ENCODE measurements at places on chromosomes 1 and 21.

DNA sequence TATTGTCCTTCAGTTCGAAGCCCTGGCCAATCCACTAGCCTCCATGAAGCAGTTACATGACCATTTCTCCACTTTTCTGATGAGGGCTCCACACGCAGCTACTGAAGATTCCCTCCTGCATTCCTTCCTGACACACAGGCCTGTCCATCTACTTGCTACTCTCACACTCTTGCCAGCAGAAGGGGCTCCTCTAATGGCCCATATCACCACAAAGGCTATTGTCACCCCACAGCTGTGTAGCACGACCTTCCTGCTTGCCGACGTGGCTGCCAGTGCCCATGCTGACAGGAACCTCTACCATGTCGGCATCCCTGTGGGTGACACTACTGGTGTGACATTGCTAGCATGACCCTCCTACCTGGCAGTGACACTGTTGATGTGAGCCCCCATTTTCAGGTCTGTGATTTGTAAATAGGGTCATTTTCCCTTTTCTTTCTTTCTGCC, 1528.6 kb upstream of the TPTE start:
- no peak for DNase-seq

DNA sequence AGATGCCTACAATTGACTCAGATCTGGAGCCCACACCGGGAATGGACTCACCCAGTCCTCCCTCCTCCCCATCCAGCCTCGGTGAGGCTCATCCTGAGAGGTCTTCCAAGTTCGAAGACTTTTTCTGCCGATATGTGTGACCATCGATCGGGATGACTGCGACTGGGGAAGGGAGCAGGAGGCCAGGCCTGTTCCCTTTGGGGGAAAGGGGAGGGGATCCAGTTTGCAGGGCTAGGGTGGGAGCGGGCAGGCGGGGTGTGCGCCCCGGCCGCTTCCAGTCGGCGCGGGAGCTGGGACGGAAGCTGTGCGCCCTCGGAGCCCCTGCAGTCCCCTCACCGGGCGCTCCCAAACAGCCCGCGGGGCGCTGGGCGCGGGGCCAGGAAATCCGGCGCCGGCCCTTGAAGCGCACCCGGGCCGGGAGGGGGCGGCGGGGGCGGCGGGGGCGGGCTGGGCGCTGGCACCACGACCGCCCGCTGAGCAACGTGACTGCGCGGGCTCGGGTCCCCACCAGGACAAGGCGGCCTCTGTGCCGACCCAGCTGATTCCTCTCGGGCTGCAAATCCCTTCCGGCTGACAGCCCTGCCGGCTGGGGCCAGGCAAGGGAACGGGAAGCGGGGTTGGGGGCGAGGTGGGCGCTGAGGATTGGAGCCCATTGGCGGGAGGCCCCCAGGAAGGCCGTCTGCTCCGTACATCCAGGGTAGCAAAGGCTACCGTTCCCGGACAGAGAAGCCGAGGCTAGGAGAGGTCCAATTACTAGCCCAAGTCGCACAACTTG, 103.9 kb downstream of the EBNA1BP2 start:
- no peak for DNase-seq

DNA sequence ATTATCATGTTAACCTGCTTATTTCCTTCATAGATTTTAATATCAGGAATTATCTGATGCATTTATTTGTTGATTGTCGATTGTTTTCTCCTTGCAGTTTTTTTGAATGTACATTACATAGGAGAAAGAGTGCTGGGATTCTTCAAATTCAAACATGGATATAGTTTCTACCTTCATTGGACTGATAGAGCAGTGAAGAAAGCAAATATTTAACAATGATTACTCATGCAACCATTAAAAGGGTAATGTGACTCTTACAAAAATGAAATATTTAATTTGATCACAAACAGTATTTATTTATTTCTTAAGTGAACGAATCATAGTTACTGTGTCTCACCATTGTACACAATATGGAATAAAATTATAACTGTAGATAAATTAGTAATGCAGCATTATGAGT, 350.9 kb downstream of the BRINP3 start:
- no peak for DNase-seq

- no peak for DNase-seq
These were observed 9.4 kb downstream of the KCNE1 start for GRCh38 chr21:34502480-34503106.

- no peak for DNase-seq
These were observed 43.4 kb upstream of the SLC19A2 start for GRCh38 chr1:169529068-169529642.

- DNase-seq, result no peak
These were observed 35.3 kb downstream of the BEND5 start for GRCh38 chr1:48741380-48741779.

DNA sequence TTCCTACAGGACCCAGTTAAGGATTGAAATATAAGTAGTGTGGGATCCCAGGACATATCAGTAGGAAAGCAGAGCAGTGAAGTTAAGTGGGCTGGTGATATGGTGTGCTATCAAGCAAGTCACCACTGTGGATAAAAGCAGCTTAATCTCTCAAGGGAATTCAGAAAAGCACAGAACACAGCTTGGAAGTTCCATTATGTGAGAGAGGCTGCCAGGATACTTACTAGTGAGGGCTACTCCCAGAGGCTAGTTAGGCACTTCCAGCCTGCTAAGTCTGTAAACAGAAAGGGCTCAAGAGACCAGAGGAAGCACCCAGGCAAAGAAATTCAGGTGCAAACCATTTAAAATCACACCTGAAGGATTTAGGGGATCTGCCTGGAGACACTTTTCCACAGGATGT, 18.8 kb upstream of the GRIK1 start:
- DNase-seq, result no peak

GRCh38 chr21:39597595-39597994, 15.1 kb upstream of the B3GALT5 start:
- no peak for DNase-seq

- no peak for DNase-seq
These were observed 27.3 kb downstream of the MAN1C1 start for GRCh38 chr1:25643929-25644328.

GRCh38 chr1:76281306-76281705, 206.8 kb downstream of the ST6GALNAC3 start:
- DNase-seq, result no peak

GRCh38 chr21:37710546-37711285, 205.5 kb downstream of the KCNJ6 start:
- no peak for DNase-seq

DNA sequence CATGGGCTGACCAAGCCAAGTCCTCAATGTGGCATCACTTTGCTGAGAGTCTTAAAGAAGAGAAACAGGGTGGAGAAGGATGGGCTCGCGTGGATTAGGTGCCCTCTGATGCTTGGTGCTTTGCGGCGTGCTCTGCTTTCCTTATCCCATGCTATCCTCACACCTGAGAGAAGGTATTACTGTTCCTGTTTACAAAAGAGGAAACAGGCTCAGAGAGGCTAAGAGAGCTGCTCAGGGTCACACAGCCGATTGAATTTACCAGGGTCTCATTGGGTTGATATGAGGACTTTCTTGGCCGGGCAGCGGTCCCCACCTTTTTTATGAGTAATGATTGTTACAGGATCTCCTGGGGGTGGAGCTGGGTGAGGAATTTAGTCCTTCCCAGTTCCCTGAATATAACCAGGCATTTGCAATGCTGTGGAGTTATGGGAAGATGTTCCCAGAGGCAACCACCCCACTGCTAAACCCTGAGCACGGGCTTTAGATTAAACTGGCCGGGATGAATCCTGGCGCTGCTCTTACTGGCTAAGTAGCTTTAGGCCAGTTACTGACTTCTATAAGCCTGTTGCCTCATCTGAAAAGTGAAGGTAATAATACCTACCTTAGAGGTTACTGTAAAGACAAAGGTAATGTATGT, 4.5 kb downstream of the ASCL5 start:
- no peak for DNase-seq

DNA sequence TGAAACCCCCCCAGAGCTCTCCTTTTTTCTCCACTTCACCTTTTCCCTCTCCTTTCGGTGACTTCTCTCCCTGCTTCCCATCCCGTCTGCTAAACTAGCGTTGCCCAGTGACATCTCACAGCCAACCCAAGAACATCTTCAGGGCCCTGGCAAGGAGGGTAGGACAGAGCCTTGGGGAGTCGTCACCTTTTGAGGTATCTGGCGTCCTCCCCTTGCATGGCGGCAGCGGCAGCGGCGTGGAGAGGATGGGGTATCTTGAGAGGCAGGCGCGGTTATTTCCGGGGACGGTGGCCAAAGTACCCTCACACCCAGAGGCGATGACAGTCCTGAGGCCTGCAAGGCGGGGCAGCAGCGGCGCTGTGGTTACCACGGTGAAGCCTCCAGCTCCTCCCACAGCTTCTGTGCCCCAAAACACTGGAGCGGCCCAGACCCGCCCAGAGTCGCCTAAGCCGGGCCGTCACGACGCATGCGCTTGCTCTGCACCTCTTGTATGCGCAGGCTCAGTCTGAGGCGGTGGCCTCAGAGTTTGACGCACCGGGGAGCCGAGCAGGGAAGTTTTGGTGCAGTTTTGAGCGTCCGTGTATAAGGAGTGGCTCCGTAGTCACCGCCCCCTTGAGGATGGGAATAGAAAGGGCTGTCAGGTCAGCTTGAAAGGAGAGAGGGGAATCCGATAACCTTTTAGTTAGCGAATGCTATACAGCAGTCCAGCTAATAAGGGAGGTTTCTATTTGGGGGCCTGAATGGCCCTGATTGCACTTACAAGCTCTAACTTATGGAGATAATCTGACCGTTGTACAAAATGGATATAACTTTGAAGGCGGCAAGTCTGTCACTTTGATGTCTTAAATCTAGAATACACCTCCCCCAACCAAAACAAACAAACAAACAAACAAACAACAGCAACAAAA, at the start of gene KIFAP3:
TSS of gene KIFAP3 (minus strand) at position 446 of the 908 bp plus-strand sequence. CDS start at position 218, 228 bp downstream.
- peak; percentile 88 for DNase-seq

DNA sequence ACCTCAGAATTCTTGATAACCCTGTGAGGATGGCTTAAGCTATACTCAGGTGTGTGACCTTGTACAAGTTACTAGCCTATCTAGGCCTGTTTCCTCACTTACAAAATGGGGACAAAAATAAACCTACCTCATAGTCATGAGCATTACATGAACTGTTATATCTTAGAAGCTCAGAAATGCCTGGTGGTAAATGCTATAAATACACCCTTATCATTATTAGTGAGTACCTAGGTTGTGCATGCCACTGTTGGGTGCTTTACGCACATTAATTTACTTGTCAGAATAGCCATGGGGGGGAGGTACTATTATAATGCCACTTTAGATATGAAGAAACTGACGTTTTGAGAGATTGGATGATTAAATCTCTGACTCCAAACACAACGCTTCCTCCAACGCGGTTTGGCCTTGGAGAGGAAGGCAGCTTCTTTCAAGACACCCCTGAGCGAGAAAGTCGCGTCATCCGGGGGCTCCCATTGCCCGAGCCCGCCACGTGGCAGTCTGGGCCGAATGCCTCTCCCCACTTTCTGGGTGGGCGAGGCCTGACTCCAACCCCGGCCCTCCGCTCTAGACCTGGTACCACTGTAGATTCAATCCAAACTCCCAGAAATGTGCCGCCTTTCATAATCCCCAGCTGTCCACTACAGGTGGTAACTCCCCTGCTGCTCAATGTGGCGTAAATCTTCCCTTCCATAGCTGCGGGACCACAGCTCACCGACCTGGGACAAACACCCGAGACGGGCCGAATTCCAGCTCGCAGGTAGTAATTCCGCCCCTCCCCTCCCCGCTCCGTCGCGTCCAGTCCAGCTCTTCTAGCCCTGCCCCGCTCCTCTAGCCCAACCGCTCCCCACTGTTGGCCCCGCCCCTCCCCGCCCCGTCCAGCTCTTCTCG, 771 bp upstream of the RAD54L start:
- peak; percentile 55 for DNase-seq

DNA sequence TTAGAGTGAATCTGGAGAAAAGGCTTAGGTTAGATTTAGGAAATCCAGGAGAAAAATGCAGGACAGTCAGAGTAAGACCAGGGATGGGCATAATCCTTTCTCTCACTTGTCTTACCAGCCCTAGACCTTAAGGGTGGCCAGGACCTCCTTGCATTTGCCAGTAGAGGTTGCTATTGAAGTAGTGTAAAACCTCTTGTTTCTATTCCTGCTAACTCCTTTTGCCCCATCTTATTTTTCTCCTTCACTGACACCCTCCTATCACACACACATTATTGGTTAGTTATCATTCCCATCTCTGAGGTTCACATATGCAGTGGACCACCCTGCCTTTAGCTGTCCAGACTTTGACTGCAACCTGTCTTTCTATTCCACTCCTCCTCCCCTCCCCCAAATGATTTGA, 75.0 kb upstream of the MACF1 start:
- no peak for DNase-seq

- no peak for DNase-seq
These were observed 25.9 kb upstream of the IL19 start for GRCh38 chr1:206744683-206745082.

DNA sequence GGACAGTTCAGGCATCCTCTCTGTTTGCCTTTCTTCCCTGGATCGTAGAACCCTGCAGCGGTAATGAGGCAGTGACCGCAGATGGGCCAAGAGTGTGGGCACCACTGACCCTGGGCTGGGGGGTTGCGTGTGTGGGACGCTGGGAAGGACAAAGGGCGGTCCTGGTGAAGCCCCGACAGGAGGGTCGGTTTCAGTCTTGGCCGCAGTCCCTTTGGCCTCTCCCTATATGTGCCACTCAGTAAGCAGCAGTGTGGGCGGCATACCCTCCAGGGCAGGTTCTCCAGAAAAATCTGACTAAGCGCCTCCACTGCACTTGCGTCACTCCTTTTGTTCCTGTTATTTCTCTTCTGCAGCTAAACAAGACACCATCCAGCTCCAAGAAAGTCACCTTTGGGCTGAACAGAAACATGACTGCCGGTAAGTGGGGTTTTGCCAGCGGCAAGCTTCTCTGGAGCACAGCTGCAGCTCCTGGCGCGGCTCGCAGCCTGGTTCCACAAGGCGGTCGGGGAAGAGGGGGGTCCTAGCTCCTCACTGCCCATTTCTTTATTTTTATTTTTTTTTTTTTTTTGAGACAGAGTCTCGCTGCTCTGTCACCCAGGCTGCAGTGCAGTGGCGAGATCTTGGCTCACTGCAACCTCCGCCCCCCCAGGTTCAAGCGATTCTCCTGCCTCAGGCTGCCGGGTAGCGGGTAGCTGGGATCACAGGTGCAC, 27.7 kb upstream of the PDXK start:
- no peak for DNase-seq

GRCh38 chr1:183753464-183753891, 51.4 kb upstream of the RGL1 start:
- DNase-seq, result no peak

DNA sequence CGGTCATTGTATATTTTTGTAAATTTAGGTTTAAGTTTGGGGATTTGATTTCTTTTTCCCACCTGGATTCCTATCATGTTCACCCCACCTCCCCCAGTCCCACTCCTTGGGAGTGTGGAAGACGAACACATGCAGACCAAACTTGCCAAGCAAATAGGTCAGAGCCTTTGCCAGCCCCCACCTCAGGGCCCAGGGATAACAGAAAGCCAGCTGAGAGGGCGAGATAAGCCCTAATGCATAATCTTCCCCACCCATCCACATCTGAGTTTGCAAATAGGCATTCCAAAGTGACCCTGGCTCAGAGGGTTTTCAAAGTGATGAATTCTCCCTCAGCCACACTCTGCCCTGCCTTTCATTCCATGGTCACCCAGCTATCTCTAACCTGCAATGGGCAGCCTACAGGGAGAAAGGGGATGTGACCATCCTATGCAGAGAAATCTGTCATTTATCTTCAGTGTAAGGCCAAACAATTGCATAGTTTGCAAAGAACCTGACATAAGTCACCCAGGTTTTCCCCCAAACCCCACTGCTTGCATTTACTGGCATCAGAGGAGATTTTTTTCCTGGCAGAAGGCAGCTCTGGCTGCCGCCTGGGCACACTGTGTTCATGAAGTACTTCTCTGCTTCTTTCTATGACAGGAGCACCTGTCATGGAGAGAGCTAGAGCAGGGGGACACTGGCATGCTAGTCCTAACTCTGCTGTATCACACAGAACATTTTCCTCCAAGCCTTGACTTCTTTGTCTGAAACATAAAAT, 69.0 kb upstream of the NFIA start:
- no peak for DNase-seq
